ENCODE measurements at places on chromosomes 2 and 18.

DNA sequence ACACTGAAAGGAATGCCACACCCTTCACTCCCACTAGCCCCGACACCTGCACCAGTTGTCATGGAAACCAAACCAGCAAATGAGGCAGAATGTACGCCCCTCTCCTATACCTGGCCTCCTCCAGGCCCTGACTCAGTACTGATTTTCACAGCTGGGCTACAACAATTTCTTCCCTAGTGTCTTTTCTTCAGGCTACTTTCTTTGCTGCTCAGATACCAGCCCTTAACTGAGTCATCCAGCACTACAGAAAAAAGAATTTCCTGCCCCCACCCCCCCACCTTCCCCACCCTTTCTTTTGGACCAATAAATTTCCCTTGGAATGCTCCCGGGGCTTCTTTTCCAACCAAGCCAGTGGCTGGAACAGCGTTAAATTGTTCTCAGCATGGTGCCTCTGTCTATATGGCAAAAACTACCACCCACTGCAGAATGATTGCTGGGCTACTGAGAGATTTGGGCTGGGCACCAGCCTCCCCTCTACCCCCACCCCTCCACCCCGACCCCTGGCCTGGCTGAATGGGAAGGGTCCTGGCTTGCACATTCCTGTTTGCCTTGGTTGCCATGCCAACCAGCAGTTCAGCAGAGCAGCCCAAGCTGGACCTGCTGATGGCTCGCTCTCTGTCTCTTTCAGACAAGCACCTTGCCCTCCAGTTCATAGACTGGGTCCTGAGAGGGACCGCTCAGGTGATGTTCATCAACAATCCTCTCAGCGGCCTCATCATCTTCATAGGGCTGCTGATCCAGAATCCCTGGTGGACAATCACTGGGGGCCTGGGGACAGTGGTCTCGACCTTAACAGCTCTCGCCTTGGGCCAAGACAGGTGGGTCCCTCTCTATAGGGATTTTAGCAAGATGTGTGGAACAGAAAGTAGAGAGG, 11.3 kb downstream of the SLC14A2 start:
- DNase-seq: no peak

DNA sequence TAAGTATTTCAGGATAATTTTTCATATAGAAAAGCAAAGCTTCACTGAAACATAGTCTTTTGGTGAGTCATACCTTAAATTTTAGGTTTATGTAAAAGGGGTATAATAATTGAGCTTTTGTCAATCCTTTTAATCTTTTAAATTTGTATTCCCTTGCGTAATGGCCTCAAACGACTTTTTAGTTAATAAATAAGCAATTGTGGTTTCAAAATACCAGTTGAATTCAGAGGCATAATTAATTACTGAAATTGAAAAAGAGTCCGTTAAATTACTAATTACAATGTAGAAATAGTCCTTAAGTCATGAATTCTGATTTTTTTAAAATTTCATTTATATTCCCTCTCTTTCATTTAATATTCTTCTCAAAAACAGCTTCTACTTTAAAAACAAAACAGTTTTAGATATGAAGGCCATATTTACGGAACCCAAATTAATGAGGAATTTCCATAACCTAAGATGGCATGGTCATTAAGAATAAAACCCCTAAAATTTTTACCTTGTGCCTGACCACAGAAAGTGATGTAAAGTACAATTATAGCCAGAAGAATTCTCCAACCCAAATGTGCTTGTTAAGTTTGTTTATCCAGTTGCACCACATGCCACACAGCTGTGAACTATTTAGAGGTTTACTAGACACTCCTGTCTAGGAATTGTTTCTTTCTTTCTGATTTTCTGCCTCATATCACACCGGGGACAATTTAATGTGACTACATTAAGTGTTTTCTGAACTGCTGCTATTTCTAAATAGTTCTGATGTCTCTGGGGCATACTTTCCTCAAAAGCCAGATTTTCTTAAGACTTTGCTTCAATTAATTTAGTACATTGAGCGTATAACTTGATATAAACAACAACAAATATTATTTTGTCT, 60.7 kb upstream of the ITGA4 start:
- no peak for DNase-seq

DNA sequence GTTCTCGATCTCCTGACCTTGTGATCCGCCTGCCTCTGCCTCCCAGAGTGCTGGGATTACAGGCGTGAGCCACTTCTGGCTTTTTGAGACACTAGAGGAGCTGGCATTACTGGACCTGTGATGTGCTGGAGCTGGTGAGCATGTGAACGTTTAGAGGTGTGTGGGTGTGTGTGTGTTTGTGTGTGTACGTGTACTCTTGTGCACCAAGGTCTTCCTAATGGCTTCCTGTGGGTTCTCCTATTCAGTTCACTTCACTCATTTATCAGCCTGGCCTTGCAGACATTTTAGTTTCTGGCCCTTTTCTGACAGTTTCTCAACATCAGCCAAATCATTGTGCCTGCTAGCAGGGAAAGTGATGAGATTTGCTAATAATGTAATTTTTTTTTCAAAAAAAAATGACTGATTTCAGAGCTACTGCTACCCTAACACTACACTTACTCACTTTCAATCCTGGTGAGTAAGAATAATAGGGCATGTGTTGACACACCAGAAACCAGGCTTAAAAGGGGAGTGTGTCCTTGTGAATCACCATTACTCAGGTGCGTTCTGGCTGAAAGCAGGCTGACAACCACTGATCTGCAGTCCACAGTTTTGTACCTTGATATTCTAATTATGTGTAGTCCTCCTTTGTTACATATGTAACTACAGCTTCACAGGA, 41.0 kb upstream of the ACTR3 start:
- no peak for DNase-seq

DNA sequence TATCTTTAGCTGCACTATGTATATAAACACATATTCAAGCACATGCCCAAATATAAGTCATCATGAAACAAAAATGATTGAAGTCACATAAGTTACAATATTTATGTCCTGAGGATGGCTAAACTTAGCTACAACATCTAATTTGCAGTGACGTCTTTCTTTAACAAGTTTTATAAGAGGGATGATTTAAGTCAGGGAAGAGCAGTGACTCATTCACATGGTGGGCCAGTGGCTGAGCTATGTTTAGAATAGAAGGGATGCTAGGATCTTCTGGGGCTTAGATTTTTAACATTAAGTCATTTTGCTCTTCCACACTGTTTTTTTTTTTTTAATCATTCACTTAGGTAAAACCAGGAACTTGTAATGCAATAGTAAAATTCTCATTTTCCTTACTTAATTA, 22.3 kb downstream of the ADCYAP1 start:
- DNase-seq: no peak

GRCh38 chr2:100470898-100471514, 724 bp downstream of the NMS start:
- no peak for DNase-seq

DNA sequence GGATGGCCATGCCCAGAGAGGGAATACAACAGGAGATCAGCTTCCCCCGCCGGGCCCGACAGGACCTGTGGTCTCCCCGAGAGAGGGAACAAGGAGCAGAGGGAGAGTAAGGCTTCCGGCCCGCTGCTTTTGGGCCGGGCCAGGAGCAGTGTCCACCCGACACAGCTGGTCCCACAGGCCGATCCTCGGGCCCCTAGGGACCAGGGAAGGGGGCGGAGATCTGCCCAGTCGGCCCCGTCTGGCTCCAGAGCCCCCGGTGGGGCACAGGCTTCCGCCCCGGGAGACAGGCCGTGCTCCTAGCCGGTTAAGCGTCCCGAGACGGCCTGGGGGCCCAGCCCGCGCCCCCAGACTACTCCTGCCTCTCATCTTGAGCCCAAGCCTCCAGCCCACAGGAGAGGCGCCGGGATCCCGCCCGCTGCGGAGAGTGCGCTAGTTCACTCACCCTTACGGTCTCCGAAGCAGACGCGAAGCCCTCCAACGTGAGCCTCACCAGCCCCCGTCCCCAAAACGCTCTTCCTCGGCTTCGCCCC, at the start of gene MCFD2:
Gene MCFD2, minus strand, starts transcription at position 526 of the 530 bp plus-strand sequence. CDS start 6,635 bp downstream, outside the sequence.
- DNase-seq: no peak

DNA sequence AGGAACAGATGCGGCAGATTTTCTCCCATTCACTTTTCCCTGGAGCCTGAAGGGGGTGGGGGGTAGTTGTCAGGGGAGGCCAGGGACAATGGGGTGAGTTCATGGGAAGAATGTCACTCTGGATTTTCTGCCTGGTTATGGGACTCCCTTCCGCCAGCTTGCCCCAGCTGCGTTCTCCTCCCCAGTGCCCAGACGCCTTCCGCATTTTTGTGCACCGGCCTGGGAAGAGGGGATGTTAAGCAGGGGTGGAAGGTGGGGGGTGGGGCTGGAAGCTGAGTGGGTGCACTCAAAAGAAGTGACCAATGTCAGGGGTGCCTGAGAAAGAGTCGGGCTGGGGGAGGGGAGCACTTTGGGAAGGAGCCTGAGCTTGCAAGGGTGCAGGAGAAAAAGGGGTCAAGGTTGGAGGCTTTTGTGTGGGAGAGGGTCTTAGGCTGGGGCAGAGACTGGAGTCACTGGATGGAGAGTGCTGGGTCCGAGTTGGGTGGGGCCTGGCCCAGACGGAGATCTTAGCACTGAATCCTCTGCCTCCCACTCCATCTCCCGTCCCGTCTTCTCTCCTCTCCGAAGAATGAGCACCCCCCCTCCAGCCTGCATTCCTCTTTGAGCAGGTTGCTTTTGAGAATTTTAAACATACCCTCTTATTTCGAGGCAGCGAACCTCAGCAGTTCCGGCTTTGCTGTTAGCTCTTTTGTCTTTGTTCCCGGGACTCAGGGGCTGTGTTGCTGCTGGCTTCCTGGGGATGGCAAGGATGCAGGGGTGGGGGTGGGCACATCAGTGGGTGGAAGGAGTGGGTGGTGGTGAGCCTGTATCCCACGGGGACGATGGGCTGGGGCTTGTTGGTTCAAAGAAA, 2.7 kb downstream of the IGFBP2 start:
- no peak for DNase-seq

Measured in AG04450 (cell line).